ENCODE measurements at places on chromosomes 7 and 10.

DNA sequence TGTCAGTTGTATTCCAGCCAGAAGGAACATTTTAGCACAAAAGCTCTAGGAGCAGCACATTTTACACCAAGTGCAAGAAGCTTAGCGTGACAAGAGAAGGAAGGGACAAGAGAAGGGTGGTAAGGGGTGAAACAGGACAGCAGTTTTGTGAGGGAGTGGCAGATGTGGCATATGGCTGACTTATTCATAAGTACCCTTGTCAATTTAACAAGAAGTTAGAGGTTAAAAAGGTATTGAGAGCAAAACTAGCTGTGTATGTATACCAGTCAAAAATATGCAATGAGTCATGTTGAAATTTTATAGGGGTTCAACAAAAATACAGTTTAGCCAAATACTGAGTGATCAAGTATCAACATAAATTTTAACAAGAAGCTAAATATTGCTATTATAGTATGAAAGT, 561.5 kb upstream of the POT1 start:
- no peak for DNase-seq

- no peak for DNase-seq
Observed at GRCh38 chr10:97047083-97047736, 138.5 kb downstream of the SLIT1 start.

DNA sequence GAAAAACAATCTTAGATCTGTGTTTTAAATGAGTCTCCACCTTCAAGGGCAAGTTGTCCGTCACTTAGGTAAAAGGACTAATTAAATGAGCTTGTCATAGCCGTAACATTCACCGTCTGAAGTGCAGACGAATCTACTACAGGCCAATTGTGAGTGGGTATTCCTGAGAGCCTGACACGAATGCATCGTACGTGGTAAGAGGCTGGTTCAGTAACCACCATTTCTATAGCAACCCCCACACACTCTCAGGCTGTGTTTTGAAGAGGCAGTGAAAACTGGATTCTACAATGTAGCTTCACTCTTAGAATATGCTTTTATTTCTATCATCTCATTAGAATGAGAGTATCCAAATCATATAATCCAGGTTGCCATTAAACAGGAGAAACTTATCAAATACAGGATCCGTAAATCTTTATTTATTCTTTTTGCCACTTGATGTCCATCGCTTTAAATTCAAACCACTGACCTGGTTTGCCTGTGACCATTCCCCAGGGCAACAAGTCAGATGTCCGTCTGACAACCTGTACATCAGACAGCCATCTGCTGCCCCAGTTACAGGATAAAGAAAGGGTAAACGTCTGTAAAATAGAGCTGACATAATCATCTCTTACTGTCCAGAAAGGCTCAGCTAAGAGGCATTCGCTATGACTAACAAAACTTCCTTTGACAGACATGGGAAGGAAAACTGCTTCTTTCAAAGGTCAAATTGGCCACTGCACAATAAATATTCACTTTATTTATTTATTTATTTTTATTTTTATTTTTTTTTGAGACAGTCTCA, 70.3 kb upstream of the NMT2 start:
- no peak for DNase-seq

- no peak for DNase-seq
Observed at GRCh38 chr10:3375505-3375904, 202.9 kb upstream of the PITRM1 start.

GRCh38 chr10:14815681-14816080, 22.2 kb downstream of the CDNF start:
- no peak for DNase-seq

DNA sequence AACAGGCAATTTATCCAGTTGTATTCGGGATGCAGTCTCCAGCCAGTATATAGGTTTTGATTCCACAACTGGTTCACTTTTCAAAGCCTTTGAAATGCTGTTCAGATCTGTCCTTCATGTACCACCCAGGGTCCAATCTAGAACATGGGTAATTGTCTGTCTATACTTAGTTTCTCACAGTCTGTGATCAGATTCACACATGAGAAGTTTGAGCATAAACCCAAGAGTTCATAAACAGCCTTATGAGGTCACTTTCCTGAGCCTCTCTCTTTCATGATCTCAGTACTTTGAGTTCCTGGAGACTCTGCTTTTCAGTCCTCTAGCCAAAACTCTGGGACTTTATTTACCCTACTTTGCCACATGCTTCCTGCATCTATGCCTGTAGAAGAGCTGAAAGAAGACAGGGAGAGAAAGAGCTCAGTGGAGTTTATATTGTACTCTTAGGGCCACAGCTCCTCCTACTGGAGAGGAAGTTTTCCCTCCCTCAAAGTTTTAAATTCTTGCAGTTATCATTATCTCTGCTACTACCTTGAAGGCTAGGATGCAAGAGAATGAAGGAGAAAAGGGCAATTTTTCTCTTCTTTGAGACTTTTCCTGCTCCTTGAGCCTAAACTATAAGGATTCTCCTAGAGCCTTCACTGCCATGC, 172.0 kb downstream of the ZEB1 start:
- DNase-seq, result no peak

DNA sequence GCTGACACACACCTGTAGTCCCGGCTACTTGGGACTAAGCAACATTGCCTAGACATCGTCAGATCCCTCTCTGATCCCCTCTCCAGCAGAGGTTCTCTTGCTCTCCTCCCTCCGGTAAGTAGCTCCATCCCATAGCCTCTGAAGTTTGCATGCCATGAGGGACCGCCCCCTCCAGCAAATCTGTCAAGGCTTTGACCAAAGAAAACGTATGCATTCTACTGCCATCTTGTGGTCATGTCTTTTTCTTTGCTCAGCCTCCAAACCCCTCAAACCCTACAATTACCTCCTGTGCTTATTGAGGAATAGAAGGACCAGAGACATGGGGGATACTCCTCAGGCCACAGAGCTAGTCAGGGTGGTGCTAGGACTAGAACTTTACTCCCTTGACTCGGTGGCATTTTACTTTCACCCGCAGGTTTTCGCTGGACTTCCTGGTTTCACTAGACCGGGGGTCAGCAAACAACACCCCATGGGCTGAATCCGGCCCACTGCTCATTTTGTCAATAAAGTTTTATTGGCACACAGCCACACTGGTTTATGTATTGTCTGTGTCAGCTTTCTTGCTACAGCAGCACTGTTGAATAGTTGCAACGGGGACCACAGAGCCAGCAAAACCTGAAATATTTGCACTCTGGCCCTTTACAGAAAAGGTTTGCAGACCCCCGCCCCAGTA, 202.6 kb upstream of the FOXK1 start:
- DNase-seq, result peak; percentile 40

GRCh38 chr10:89622151-89622550, 22.9 kb downstream of the PANK1 start:
- DNase-seq, result no peak

GRCh38 chr7:19519443-19520021, 189.3 kb downstream of the POLR1F start:
- DNase-seq, result peak; percentile 20

DNA sequence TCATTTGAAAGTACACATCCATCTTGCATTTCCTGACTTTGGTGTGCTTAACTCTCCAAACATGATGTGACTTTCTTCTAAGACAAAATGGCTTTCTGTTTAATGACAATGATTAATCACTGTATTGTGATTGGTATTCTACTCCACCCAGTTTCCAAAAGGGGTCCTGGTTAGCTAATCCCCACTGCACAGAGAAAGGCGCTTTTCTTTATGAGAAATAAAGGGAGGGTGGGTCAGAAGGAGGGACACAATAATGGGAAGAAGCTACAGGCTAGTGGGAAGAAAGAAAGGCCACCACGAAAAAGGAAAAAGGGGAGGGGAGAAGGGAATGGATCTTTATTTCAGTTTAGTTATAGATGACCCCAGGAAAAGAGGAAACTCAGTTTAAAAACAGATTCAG, 69.2 kb downstream of the PRTFDC1 start:
- DNase-seq, result no peak

DNA sequence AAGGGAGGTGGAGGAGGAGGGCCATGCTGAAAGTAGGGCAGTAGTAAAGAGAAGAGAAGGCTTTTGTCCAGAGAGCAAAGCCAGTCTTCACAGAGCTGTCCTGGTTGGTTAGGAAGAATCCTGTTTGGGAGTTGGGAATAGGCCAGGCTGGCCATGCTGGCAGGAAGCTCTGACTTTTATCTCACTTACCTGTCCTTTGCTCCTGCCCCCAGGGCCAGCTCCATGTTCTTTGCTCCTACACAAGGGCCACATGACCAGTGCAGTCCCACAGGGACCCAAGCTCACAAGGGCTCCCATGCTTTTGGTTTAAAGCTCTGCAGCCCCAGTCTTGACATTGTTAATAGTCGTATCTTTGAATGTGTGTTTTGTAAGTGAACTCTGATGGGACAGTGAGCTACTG, 161.6 kb upstream of the KMT2E start:
- no peak for DNase-seq
